ENCODE measurements at places on chromosomes 12 and 14.

DNA sequence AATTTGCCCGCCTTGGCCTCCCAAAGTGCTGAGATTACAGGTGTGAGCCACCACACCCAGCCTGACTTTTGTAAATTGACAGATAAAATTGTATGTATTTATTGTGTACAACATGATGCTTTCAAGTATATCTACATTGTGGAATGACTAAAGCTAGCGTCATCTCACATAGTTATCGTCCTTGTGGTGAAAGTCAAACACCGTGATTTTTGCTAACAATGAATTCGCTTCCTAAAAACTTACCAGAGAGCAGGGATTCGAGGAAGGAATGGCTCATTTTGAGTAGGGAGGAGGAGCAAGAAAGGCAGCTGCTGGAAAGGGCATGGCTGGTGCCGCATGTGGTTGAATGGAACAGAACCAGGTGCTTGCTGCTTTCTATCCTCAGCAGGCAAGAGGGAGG is 85.4 kb downstream of the LGMN start:
- no peak for DNase-seq

DNA sequence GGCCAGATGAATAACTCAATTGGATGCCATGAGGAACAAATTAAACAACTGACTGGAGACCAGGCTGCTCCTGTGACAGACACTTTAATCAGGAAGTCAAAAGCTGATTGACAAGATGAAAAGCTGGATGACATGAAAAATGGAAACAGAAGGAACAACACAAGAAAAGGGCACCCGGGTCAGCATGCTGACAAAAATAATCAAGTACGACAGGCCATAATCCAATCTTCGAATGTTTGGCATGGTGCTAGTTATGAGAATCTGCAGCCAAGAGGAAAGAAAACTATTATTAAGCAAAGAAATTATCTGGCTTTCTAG is 544.7 kb downstream of the ETNK1 start:
- DNase-seq: no peak

DNA sequence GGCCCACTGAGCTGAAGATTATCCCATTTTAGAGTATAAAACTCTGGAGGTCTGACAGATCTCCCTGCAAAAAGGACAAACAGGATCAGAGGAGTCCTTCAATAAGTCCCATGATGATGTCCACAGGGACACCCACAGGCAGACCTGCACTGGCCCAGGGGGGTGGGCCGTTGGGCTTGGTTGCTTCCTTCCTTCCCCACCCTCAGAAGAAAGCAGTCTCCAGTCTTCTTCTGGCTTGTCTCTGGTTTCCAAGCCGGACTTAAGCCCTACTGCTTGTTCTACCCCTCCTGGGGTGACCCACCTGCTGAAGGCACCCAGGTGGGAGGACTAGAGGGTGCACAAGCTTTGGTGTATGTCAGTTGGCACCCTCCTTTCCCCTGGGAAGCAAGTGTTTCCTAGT is 209.0 kb downstream of the ANO2 start:
- no peak for DNase-seq

DNA sequence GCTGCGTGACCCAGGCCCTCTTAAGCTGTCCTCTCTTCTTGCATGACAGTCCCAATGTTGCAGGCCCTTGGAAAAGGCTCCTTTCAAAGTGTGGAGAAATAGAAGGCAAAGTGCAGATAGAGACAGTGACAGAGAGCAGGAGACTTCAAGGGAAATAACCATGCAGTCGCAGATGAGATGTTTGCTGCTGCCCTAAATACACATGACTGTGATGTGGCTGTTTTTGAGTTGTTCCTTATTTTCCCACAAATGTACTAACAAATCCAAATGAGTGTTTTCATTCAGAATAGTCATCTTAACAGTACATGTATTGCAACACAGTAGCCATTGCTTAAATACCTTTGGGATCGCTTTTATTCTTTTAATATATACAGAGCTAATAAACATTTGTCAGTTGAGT is 101.6 kb downstream of the SLC15A5 start:
- DNase-seq: no peak

GRCh38 chr12:12723149-12723680 is 6.0 kb downstream of the CDKN1B start:
- DNase-seq: no peak

DNA sequence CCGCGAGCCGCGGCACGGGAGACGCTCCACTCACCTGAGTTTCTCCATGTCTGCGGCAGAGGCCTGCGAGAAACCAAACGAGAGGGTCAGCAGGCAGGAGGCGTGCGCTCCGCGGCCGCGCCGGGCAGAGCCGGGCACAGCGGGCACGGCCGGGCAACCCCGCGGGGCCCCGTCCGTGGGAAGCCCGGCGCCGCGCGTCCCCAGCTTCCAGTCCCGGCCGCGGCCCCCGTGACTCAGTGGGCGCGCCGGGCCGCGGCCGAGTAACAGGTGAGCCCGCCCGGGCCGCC is 19.4 kb downstream of the BEGAIN start:
- DNase-seq: no peak

DNA sequence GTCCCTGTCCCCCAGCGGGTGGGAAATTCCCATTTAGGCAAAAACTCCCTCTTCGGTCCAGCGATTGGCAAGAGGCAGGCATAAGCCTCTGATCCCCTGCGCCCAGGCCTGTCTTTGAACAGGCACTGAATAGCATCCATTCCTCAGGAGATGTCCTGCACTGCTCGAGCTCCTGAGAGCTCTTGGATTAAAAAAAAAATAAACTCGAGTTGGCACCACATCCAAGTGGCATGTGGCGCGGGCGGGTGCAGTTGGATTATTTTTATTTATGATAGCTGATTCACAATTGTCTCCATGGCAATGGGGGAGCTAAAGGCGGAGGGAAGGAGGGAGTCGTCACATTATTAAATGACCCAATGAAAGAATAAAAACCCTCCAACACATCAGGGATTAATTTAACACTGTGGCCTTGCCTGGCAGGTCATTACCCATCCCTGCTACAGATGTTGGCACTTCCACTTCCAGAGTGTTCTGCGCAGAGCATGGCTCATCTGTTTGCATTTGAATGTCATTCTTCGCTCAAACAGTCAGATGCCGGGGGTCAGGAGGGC is 207.2 kb downstream of the AACS start:
- DNase-seq: no peak

- DNase-seq: no peak
Observed at GRCh38 chr14:106347291-106347778, 821.0 kb downstream of the TMEM121 start.

GRCh38 chr12:104870797-104871196 is 87.3 kb downstream of the SLC41A2 start:
- no peak for DNase-seq

GRCh38 chr14:54329082-54329695 is 67.6 kb upstream of the CDKN3 start:
- DNase-seq: peak; percentile 22

GRCh38 chr12:130463275-130463658 is 125.6 kb downstream of the PIWIL1 start:
- DNase-seq: no peak

DNA sequence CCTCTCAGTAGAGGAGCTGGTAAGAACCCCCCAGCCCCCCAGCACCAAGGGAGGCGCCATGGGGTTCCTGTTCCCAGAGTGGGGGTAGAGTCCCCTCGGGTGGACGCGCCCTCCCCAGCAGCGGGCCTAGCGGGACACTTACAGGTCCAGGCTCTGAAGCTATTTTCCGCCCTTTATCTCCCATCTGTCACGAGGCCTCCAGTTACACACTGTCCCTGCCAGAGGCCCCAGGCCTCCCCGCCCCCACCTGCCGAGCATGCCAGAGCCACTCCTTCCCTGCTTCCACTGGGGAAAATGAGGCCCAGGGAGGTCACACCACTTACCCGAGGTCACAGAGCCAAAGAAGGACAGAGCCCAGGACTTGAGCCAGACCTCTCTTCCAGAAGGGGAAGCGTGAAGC is 3.1 kb downstream of the C14orf180 start:
- no peak for DNase-seq

DNA sequence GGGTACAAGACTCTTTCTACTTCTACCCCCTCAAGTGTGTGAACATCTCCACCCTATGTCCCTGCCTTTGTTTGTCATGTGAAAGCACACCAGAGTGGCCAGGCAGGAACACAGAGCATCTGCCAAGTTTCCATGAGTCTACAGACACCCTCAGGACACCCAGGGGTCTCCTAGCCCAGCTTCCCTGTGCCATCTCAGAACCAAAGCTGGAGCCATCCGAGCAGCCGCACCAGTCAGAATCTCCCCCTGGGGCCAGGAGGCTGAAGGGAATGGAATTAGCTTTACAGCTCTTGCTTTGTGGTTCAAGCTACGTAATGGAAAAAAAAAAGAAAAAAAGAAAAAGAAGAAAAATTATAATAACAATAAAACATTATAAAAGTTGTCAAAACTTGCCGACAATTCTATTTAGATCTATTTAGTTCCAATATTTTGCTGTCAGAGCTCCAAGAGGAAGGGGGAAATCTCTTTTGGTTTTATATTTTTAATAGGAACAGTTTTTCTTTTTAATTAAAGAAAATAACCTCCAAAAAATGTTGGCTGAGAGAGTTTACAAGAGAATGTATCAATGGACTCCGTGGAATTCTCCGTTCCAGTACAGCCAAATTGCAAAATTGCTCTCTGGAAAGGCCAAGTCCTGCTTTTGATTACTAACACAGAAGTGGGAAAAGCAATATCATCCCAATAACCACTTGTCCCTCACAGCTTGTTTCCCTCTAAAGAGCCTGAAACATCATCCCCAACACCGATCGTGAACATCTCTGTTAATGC is 37.1 kb downstream of the TBX5 start:
- DNase-seq: no peak
